ENCODE measurements at places on chromosomes 4 and X.

DNA sequence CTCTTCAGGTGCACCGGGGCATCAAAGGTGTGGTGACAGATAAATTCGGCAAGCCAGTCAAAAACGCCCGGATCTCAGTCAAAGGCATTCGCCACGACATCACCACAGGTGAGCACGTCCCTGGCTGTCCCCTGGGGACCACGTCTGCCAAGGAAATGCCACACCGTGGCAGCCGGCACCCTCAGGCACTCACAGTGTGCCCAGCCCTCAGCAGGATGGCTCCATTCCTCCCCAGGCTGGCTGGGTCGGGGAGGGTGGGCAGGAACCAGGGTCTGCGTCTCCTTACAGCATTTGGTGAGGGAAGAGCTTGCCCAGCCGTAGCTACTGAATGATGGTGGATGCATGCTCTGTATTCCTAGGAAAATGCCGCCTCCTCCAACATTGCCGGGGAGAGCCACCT is 25.9 kb downstream of the CPZ start:
- DNase-seq: no peak

DNA sequence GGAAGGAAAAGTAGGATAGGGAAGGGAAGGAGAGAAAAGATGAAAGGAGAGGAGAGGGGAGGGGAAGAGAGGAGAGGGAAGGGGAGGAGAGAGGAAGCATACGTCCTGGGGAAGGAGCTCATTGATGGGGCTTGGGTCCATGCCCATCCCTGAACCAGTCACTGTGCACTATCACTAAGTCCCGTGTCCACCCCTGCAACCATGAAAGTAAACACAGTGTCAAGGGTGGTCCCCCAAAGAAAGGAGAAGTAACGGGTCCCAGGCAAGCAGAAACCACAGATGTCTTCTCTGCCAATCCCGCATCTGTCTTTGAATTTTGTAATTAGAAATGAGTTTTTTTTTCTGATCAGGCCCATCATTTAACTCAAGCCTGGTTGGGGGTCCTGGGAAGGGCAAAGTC is 55.2 kb downstream of the LGI2 start:
- DNase-seq: no peak

DNA sequence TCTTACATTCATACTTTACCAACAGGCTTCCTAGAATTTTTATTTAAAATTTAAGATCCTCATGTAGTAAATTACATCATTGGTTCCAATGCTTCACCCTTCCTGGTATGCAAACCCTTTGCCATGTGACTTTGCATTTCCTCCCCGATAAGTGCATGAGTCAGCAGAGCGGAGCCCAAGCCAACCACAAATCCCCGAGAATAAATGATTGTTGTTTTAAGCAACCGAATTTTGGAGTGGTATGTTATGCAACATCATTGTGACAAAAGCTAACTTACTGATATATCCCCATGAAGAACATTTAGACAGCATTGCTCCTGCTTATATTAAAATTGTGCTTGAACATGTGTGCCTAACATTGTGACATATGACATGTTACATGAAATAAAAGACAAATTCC is 199.4 kb upstream of the DDX53 start:
- no peak for DNase-seq

DNA sequence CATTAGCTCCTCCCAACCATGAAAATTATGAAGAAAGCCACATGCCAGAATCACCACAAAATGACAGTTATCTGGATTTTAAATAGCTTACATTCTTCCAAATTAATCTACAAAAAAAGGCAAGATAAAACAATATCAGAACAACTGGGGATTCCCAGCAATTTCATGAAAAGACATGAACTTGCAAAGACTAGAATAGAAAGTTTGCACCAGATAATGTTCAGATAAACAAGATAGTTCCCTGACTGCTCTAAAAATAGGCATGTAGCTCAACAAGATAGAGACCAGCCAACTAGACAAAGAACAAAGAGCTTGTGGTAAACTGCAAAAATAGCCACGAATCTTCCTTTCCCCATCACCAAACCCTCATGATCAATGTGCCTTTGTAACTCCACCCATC is 30.3 kb upstream of the DDX53 start:
- DNase-seq: no peak

DNA sequence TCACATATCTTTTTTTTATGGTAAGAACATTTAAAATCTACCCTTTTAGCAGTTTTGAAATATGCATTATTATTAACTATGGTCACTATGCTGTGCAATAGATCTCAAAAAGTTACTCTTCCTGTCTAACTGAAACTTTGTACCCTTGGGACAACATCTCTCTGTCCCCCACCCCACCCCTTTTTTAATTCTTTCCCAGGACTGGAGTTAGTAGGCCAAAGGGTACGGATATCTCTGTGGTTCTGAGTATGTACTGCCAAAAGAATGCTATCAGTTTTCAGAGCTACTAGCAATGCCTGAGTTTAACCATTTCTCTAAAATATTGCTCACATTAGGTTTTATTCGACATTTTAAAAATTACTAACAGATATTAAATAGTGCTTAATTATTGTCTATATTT is 4.7 kb upstream of the FAM241A start:
- DNase-seq: no peak

GRCh38 chrX:106921637-106922036 is 1.4 kb downstream of the CLDN2 start:
- DNase-seq: no peak

DNA sequence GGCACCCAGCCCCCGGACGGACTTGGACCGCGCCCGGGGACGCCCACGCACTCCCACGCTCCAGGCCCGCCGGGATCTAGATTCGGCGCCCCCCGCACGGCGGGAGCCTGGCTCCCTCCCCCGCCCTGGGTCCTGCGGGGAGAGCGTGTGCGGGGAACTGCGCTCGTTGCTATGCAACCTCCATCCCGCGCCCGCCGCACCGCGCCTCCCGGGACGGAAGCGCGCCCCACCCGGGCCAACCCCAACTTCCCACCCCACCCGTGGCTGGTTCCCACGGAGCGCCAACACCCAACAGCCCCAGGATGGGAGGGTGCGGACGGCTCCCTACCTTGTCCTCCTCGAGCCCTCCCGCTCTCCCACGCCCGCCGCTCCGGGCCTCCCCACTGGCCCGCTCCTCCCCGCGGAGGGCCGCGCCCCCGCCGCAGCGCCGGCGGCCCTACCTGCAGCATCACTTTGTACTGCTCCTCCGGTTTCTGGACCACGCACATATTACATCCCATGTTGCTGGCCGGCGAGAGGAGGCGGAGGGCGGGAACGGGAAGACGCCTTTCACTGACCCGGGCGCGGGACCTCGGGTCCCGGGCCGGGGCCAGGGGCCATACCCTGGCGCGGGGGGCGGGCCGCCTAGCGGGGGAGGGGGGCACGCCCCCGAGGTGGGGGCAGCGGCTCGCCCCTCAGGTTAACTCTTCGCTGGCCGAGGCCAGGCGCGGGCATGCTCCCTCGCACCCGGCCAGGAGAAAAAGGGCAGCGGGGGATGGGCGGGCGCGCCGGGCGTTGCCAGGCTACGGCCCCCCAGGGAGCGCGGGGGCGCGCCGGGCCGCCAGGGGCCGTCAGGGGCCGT is at the start of gene PDZD4:
PDZD4 (minus strand) TSS at position 746 of the 841 bp plus-strand sequence; CDS start at position 500, 246 bp downstream.
- DNase-seq: peak; percentile 30

DNA sequence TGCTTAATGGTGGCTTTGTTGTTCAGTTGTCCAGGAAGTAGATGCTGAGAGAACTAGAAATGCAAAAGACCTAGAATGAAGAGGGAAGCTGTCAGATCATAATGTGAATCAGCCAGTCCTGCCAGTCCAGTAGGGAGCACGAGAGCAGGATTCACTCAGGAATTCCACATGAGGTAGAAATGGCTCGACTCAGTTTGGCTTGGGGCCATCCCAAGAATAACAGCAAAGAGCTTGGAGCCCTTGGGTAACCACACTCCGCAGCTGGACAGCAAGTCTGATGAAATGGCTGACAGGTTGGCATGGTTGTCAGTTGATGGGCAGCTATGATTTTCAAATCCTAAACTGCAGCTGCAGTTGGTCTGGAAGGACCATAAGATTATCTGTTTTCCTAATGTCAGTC is 44.5 kb upstream of the WDR1 start:
- no peak for DNase-seq

- DNase-seq: no peak
Measured at GRCh38 chrX:38278682-38279081, 48.6 kb downstream of the RPGR start.

- DNase-seq: no peak
Measured at GRCh38 chr4:163591614-163592020, 97.1 kb downstream of the TMA16 start.

GRCh38 chr4:143396695-143397094 is 60.0 kb downstream of the GAB1 start:
- no peak for DNase-seq

GRCh38 chr4:95108883-95109421 is 351.2 kb downstream of the BMPR1B start:
- DNase-seq: no peak

- no peak for DNase-seq
Measured at GRCh38 chr4:121156822-121157769, 7.0 kb downstream of the TNIP3 start.

DNA sequence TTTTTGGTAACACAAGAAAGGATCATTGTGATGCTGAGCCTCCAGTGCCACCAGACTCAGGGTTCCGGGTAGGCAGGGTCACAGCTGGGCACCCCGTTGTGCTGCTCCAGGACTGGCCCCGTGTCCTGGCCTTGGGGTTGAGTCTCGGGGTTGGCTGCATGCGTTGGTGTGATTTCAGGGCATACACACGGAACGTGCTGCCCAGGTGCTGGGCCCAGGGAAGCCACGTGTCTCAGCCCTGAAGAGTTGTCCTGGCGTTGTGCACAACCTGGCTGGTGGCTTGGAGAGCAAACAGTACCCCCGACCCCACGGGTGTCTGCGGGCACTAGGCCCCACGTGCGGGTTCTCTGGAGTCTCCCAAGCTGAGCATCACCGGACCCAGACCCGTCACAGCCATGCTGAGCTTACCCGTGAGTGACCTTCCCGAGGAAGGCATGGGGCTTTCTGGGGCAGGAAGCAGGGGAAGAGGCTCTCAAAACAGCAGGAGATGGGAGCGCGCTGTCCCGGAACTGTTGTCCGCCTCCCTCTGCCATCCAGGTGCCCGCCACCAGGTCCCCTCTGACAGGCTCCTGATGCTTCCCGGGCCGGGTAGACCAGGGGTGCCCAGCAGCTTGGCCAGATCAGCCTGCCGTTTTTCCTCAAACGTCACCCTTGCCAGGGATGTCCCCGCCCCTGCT is 66.1 kb upstream of the ENPP6 start:
- peak; percentile 45 for DNase-seq

DNA sequence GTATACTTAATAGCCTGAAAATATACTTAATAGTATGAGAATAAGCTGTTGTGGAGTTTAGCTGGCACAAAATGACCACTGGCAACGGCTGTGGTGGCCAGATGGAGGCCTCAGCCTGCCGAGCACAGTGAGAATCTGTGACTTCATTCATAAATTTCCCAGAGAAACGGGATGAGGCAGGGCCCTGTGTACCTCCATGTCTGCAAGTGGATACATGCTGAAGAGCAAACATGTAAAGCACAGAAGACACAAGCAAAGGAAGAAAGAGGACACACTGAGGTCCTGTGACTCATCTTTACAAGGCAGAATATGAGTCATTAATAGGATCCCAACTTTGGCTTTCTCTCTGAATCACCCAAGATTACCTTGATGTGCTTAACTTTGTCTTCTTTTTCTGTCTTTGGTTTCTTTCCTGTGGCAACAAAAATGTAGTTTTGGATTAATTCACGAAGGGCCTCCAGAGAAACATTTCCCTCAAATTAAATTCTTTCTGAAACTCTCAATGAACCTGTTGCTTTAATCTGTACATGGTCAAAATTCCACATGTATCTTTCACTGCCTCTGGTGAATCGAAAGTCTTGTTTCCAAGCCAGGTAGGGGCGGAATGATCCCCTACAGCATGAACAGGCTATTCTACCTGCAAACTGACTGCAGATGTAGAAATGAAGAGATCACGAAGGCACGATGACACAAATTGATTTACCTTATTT is 56.4 kb downstream of the IRF2 start:
- DNase-seq: no peak

GRCh38 chr4:26015133-26015651 is 101.2 kb downstream of the SMIM20 start:
- DNase-seq: no peak

GRCh38 chrX:112577146-112577545 is 102.6 kb downstream of the LHFPL1 start:
- no peak for DNase-seq

DNA sequence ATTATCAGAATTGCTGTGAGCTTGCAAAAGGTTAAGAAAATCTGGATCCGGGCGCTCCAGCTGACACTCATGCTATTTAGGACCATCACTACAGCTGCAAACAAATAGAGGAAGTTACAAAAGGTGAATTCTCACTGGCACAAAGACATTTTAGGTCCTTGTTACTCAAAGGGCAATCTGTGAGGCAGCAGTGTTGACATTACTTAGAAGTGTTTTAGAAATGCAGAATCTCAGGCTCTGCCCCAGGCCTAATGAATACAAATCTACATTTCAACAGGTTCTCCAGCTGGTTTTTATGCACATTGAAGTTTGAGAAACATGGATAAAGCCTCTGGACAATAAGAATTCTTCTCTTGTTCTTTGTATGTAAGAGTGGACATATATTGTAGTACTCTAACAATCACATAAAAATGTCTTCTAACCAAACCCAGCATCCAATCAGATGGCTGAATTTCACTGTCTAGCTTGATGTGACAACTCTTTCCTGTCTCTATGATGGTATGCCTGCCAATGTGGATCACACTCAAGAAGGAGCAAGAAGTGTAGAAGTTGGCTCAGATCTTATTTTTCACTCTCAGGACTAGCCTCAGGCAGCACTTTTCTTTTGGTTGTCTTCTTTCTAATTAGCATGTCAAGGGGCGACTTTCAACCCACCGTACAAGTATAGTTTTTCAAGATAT is 18.8 kb downstream of the SLC7A11 start:
- no peak for DNase-seq

- DNase-seq: no peak
Measured at GRCh38 chr4:825063-825970, 612 bp downstream of the CPLX1 start.

GRCh38 chr4:139969635-139970266 is 184.2 kb downstream of the MAML3 start:
- no peak for DNase-seq

GRCh38 chr4:152039023-152039481 is 278.2 kb upstream of the GATB start:
- no peak for DNase-seq

- no peak for DNase-seq
Measured at GRCh38 chr4:80878218-80878617, 152.3 kb upstream of the BMP3 start.

- DNase-seq: no peak
Measured at GRCh38 chrX:12065251-12065650, 73.0 kb upstream of the FRMPD4 start.

Measured in caudate nucleus (tissue), 63 donors.